ENCODE measurements at places on chromosomes 16 and 17.

- no peak for DNase-seq
These were observed 15.8 kb downstream of the CIITA start for GRCh38 chr16:10892782-10893318.

GRCh38 chr16:4924593-4925292, 12.2 kb downstream of the PPL start:
- no peak for DNase-seq

DNA sequence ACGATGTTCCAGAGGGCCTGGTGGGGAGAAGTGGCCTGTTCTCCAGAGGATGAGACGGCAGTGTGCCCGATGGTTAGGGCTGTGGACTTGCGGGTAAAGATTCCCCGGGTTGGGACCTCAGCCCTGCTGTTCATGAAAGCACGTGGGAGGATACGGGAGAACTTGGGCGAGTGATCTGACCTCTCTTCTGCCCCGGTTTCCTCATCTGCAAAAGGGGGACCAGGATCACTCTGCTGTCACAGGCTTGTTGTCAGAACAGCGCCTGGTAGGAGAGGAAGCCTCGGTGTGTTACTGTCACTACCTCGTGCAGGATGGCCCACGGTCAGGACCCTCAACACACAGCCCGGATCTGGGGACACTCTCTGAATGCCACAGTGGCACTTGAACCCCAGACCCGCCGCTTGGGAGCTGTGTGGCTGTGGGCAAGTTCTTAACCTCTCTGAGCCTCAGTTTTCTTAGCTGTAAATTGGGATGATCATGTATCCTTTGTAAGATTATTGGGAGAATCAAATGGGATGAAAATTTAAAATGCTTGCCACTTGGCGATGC, 85.6 kb upstream of the CDC42EP4 start:
- DNase-seq = no peak

GRCh38 chr16:49679095-49679494, 176.8 kb downstream of the ZNF423 start:
- no peak for DNase-seq

DNA sequence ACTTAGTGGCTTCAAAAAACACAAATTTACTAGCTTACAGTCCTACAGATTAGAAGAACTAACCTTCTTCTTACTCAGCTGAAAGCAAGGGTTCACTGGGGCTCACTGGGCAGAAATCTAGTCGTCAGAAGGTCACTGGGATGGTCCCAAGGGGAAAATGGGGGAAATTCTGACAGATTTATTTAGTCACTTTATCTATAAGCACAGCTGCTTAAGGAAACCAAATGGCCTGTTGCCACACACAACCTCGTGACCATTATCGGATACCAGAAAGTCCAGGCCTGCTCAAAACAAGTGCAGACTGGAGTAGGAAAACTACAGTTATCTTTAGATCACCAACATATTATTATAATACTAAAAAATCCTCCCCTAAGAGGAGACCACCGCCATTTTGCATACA, 374.6 kb upstream of the ASIC2 start:
- DNase-seq = no peak

- no peak for DNase-seq
These were observed 238.2 kb downstream of the CDH8 start for GRCh38 chr16:61797961-61798507.
